ENCODE measurements at places on chromosomes 7 and 10.

DNA sequence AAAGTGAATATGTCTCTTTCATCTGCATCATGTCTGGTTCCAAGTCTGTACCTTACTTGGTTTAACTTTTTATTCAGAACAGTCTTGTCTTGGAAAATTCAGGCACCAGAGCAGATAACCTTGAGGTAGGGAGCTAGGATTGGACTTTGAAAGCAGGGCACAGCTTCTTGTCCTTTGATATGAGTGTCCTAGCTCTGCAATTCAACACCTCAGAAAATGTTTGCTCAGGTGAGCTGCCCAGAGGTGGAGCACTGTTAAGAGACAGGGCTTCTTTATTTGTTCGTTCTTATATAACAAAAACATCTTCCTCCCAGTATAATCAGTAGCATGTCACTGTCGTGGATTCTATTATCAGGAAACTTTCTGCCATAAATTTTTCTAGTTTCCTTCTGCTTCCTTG, 118.3 kb downstream of the LRRC4 start:
- no peak for DNase-seq

DNA sequence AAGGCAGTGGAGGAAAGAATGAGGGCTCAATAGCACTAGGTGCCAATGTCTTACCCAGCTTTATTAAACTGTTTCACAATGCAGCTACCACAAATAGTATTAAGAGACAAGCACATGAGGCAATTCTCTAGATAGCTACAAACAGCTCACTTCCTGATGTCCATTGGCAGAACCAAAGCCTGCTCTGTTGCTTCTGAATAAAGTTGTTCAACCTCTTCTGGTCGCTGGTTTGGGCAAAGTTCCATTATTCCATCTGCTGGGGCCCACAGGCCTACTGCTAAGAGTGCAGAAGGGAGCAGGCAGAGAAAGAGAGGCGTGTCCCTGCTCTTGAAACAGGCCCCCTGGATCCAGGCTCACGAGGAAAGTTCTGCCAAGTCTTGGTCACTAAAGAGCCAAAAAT, 173.9 kb downstream of the ZNF438 start:
- no peak for DNase-seq

GRCh38 chr7:2033586-2034135, 199.1 kb downstream of the MAD1L1 start:
- DNase-seq, result no peak

DNA sequence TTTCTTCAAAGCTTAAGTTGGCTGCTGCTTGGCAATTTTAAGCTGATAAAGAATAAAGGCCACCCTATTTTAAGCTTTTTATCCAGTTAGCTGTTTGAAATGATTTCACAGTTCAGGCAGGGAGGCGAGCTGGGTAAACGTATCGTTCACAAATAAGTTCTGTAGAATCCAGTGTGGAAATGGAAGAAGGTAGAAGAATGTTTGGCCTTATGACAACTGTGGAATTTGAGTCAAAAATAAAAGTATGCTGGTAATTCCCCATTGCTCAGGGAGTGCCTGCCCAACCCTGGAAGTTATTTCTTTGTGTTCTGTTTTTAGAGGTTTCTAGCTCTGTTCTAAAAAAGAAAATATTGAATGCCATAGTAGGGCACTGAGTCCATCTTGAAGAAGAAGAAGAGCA, 113.1 kb downstream of the ARL4A start:
- DNase-seq, result no peak

Measured in left lobe of liver (tissue), 2 donors.